ENCODE measurements at places on chromosomes 5 and 9.

GRCh38 chr9:130182381-130182909 lies 10.2 kb downstream of the NCS1 start:
- DNase-seq: no peak

GRCh38 chr5:148120317-148120716 lies 48.0 kb upstream of the SPINK14 start:
- DNase-seq: no peak

DNA sequence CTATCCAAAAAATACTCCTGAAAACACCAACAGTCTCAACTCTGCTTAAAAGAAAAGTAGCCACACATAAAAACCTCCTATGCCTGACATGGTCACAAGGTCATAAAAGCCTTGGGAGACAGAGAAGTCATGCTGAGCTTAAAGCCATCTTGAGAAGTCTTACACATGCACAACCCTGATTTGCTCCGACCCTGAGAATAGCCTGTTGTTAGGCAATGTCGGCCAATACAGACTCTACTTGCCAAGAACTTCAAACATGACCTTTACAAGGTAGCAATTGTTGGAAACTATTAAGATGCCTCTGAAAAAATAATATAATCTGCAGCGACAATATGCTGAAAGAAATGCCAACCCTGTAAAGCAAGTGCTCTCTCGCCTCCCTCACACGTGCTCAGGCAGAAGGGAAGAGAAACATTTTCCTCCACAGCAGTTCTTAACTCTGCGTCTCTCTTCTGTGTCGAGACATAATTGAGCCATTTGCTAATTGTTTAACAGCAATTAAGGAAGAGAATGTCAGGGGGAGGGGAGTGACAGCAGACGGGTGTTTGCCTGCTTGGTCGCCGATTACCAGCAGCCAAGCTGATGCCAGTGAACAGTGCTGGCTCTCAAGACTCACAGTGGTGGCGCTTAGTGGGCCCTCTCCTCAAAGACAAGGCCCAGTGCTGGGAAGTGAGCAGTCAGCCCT lies 393.6 kb downstream of the SPOCK1 start:
- no peak for DNase-seq

DNA sequence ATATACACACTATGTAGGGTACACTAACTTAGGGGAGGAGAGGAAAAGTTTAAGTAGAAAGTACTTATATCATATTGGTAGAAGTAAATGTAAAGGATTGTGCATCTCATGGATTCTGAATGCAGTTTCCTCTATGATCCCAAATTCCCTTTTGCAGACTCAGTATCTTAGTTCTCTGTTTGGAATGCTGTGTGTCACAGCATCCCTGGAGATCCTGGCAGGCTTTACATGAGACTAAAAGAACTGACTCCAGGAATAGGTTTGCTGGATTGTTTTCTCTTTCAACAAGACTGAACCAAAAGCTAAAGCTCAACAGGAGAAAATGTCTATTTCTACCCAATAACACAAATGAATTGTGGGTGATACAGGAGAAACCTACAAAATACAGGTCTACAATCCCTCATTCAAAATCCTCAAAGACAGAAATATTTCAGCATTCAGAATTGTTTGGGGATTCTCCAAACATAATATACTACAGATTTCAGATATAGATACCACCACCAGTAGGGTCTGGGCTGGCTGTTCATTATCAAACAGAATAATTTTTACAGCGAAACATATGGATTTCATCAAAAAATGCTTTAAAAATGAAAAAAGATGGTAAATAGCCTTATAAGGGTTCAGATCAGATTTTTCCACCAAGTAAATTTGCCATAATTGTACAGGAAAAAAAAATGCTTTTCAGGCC lies 324.7 kb upstream of the GRAMD2B start:
- no peak for DNase-seq

- no peak for DNase-seq
These were observed 473.0 kb downstream of the EBF1 start for GRCh38 chr5:158626718-158627117.

- DNase-seq: no peak
These were observed 2.4 kb upstream of the OR1K1 start for GRCh38 chr9:122797316-122798063.

- no peak for DNase-seq
These were observed 197.0 kb downstream of the DRD1 start for GRCh38 chr5:175246889-175247520.

GRCh38 chr9:5982317-5982716 lies 33.1 kb downstream of the RANBP6 start:
- DNase-seq: no peak

- no peak for DNase-seq
These were observed 361.0 kb downstream of the FGF10 start for GRCh38 chr5:44028226-44028625.

DNA sequence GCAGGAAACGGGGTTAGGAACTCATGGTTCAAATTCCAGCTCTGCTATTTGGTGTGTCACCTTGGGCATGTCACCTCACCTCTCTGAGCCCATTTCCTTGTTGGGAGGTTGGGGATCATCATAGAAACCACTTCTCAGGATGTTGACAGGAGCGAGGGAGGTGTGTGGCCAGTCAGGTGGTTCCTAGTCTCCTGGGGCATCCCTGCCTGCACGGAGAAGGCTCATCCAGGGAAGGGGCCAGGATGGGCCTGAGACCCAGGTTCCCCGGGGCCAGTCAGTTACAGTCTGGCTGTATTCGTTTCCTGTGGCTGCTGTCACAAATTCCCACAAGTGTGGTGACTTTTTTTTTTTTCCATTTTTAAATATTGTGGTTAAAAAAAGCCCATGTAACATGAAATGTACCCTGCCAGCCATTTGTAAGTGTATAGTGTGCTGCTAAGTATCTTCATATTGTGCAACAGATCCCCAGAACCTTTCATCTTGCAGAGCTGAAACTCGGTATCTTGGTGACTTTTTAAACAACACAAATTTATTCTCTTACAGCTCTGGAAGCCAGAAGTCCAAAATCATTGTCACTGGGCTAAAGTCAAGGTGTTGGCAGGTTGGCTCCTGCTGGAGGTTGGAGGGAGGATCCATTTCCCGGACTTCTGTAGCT lies 78.7 kb upstream of the UNC5A start:
- no peak for DNase-seq

- DNase-seq: no peak
These were observed 11.1 kb upstream of the NRG2 start for GRCh38 chr5:140054086-140054689.

DNA sequence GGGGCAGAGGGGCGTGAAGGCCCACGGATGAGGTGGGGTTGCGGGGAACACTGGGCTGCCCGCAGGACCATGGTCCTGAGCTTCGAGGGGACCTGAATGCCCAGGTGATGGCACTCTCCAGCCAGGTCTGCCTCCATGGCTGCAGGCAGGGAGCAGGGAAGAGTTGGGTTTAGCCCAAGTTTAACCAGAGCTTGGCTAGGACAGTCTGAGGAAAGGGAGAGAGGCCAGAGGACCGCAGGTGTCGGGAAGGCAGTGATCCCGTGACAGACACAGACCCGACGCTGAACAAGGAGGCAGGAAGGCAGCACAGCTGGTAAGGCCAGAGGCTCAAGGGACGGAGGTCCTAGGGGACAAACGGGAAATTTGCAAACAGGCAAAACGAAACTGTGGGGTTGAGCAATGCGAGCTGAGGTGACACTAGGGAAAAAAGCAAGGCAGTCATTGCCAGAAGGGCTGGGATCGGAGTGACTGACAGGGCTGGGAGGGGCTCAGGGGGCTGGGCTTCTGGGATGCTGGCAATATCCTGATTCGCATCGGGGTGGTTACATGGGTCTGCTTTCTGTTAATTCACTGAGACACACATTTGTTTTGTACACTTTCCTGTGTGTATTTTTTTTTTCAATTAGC lies 25.0 kb downstream of the ARPC5L start:
- no peak for DNase-seq

DNA sequence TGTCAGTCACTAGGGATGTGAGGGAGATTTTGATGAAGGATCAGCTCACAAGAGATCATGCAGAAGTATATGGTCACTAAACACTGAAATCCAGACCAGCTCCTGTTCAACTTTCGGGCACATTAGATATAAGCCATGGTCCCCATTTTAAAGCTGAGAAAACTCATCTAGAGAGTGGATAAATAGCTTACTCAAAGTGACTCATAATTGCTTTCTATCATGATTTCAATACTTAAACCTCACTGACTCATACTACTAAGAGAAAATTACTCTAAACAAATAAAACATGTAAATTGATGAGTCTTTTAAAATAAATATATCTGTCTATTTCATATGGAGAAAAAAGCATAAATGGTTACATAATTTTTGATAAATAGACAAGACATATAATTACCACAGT lies 567.7 kb downstream of the TLR4 start:
- DNase-seq: no peak

DNA sequence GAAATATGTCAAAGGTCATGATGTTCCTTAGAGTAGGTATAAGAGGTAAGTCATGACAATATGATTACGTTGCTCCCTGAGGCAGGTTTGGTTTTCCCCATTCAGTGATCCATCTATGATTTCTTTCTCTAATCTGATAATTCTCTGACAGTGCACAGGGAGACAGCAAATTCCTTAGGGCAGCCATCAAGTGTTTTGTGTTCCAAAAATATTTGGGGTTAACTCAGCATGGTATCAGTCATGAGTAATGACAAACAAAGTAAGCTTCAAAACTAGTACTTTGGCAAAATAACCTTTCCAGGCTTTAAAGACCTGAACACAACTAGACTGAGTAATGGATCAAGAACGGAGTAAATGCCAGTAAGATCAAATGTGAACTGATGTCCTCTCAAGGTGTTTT lies 55.3 kb upstream of the SPATA31E1 start:
- DNase-seq: no peak

DNA sequence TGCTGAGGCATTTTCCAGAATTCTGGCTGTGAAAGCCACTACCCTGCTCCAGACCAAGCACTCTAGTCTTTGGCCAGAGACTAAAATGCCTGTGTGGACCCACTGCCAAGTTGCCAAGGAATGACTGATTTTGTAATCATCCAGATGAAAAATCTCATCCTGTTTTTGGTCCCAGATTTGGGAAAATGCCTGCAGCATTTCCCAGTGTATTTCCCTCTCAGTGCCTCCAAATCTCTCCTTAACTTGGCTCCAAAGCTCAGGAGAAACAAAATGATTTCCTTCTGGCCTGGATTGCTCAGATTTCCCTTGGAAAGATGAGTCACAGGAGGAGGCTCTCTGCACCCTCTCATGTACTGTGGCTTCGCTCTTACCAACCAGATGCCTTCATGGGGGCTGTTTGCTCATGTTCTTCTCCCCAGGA lies 335.2 kb upstream of the TARS1 start:
- no peak for DNase-seq

- DNase-seq: peak; percentile 12
These were observed 44.4 kb downstream of the GALNT12 start for GRCh38 chr9:98851730-98852459.

DNA sequence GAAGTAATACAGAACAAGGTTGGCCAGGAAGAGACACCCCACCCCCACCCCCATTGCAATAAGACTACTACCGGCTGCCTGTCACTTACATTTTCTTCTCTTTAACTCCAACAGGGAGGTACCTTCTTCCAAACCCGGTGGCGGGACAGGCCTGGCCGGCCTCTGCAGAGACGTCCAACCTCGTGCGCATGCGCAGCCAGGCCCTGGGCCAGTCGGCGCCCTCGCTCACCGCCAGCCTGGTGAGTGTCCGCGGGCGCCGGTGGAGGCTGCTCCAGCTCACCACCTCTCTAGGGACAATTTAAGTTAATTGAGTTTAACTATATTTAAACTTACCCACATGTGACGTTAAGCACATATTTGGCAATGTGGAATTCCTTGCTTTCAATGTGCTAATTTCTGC lies 192.4 kb downstream of the MAST4 start:
- no peak for DNase-seq

GRCh38 chr5:119410448-119411159 lies 41.7 kb upstream of the HSD17B4 start:
- DNase-seq: no peak

GRCh38 chr5:90020575-90021538 lies 388.7 kb downstream of the CETN3 start:
- DNase-seq: no peak

- DNase-seq: no peak
These were observed 1.4 kb downstream of the MYO10 start for GRCh38 chr5:16934677-16935153.

- no peak for DNase-seq
These were observed 250.2 kb downstream of the CYLC2 start for GRCh38 chr9:103245369-103245768.

GRCh38 chr5:58069846-58070245 lies 390.0 kb downstream of the PLK2 start:
- no peak for DNase-seq

DNA sequence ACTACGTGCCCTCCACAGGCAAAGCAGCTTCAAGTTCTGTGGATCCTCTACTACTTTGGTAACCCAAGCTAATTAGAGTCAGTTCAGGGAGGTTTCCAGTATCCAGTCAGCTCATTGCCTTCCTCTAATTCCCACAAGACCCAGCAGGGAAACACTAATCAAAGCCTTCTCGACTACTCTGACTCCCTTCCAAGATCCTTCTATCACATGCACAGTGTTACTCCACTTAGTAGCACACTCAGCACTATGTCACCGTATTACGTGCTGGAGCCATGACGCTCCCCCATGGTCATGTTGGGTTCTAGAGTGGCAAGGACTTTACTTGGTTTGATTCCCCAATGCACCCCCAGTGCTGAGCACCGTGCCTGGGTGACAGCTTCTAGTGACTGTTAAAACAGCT lies 53.0 kb downstream of the DCP2 start:
- no peak for DNase-seq

- DNase-seq: no peak
These were observed 6.4 kb downstream of the DNAJC25 start for GRCh38 chr9:111637421-111637950.

- DNase-seq: no peak
These were observed 177.1 kb downstream of the CPLANE1 start for GRCh38 chr5:37071901-37072581.

- DNase-seq: no peak
These were observed 425 bp downstream of the PTPA start for GRCh38 chr9:129111528-129112151.

DNA sequence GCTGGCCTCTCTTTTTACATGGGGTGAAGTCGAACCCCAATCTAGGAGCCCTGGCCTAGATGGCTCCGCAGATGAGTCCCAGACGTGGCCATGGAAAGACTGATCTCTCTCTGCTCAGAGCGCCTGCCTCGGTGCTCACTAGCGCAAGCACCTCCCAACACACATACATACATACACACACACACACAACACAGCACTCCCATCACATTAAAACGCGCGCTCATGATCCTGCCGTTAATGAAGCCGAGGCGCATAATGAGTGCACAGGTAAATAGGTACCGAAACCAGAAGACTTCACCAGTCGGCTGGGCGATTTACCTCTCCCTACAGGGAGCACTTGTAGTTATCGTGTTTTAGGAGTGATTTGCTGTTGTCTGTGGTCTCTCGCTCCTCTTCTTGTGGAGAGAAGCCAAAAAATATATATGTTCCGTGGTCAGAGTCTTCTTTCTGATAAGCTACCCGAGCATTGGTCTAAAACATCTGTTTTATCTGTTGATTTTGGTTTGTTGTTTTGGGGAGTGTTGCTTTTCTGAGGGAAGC lies 207.7 kb downstream of the MEF2C start:
- DNase-seq: no peak

GRCh38 chr5:125269926-125270325 lies 523.5 kb upstream of the ZNF608 start:
- DNase-seq: no peak

Data from activated CD8-positive, alpha-beta memory T cell treated with anti-CD3 and anti-CD28 coated beads for 48 hours (primary cell).